ENCODE measurements at places on chromosomes 5 and 9.

GRCh38 chr9:122016744-122017143, 76.4 kb downstream of the TTLL11 start:
- no peak for DNase-seq

GRCh38 chr9:126861707-126862103, 1.3 kb downstream of the ZBTB34 start:
- DNase-seq = no peak

- no peak for DNase-seq
Observed at GRCh38 chr9:107131108-107131799, 151.8 kb upstream of the RAD23B start.

GRCh38 chr5:7871653-7872052, 2.7 kb downstream of the MTRR start:
- no peak for DNase-seq

DNA sequence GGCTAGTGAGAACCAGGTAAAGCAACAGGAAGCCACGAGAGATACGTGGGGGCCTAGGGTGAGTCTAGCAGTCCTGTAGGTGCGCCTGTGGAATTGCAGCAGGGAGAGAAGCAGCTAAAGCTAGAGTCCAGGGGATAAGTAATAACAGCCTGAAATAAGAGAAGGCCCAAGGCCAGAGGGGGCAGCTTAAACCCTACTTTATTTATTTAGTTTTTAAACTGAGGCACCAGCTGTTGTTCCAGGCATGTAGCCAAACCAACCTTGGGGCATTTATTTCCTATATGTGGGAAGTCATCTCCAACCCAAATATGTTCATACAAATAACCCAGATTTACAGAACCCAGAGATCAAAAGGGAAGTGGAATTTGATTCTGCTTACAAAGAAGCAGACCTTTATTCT, 93.5 kb downstream of the GLDC start:
- no peak for DNase-seq

GRCh38 chr9:97853844-97854695, 1.0 kb downstream of the FOXE1 start:
- peak; percentile 59 for DNase-seq

DNA sequence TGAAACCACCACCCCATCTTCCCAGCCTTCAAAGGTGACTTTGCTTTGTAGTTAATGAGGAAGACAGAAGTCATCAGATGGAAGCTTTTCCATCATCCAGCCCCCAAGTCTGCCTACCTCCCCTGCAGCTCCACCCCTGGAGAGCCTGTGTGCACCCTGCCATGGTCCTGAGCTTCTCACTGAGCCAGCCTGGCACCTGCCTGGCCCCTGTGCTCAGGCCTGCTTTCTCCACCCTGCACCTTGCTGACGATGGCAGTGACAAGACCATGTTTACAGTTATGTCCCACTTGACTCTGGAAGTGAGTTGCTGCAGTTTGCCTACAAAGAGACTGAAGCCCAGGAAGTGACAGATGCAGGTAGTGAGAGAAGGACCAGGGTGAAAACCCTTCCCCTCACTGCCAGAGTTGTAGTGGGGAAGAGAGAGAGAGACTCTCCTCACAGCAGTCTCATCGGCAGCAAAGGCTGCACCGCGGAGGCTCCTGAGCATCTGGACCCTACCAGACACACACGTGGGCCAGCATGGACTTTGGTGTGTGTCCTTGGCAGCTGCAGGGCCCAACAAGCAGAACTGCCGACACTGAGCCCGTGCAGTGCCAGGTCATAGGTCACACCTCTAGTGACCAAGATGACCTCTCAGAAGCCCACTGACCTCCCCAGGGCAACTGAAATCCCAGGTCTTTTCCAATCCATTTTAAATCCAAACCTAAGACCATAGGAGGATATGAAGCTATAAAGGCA, 107.1 kb downstream of the CACNA1B start:
- no peak for DNase-seq

DNA sequence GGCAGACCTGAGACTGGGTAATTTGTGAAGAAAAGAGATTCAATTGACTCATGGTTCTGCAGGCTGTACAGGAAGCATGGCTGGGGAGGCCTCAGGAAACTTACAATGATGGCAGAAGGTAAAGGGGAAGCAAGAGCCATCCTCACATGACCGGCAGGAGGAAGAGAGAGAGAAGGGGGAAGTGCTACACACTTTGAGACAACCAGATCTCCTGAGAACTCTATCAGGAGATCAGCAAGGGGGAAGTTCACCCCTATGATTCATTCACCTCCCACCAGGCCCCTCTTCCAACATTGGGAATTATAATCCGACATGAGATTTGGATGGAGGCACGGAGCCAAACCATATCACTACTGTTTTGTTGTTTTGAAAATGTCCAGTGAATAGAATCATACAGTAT, 110.2 kb downstream of the DAPK1 start:
- DNase-seq = no peak

DNA sequence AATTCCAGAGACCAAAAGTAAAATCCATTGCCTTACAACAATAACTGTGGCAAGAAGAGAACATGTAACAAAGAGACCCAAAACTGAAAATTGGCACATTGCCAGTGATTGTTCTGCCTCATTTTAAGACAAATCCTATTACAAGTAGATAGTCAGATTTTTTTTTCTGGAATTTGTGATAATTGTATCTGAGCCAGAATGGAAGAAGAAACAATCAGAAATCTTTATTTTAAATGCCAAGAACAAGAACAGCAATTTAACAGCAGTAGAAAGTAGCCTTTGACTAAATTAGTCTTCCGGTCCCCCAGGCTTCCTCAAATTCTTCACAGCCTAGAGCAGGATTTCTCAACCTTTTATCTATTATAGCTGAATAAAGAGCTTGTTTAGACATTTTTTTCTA, 106.7 kb upstream of the PTPN3 start:
- DNase-seq = no peak

GRCh38 chr5:154757814-154758406, 2.7 kb downstream of the LARP1 start:
- peak; percentile 63 for DNase-seq

- no peak for DNase-seq
Observed at GRCh38 chr9:127898433-127899127, 823 bp downstream of the ST6GALNAC6 start.

GRCh38 chr5:172145870-172146747, 41.9 kb downstream of the STK10 start:
- no peak for DNase-seq

DNA sequence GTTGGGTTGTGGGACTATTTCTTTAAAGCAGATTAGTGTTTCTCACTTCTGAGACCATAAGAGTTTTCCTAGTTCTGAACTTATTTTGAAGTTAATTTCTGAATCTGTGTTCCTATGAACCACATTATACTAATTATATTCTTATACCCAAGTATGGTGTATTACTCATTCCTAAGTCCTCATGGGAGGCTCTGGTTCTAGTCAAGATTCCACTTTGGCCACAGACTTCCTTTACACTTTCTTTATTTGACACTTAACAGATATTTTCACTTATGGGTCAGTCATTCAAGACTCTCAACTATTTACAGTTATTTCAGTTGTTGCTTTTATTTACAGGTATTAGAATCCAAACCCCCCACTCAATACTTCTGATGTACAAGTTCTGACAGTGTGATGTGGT, 937.2 kb upstream of the TYRP1 start:
- no peak for DNase-seq

- DNase-seq = no peak
Observed at GRCh38 chr5:59169081-59169767, 586.3 kb downstream of the RAB3C start.

DNA sequence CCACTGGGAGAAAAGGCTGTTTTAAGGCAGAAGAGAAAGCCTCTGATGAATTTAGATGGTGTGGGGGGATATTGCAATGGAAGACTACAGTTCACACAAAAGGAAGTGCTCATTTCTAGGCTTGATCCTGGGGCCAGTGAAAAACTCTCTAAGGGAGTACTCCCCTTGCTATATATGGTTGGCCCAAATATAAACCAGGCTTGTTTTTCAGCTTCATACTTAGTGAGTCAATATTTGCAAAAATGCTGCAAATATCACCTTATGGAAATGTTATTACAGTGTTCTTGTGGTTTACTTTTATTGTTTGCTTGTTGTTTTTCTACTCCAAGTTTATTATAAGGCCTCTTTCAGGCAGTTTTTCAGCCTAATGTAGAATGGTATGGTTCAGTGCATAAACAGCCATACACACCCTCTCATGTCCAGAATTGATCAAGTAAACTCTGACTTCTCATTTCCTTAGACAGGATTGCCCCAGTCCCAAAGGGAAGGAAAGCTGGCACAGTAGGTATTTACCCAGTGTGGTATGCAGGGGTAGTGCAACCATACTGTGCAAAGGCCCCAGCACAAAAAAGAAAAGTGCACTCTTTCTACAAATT, 115.1 kb downstream of the FEM1C start:
- DNase-seq = no peak

- no peak for DNase-seq
Observed at GRCh38 chr9:643966-644365, 197.5 kb upstream of the DMRT1 start.

DNA sequence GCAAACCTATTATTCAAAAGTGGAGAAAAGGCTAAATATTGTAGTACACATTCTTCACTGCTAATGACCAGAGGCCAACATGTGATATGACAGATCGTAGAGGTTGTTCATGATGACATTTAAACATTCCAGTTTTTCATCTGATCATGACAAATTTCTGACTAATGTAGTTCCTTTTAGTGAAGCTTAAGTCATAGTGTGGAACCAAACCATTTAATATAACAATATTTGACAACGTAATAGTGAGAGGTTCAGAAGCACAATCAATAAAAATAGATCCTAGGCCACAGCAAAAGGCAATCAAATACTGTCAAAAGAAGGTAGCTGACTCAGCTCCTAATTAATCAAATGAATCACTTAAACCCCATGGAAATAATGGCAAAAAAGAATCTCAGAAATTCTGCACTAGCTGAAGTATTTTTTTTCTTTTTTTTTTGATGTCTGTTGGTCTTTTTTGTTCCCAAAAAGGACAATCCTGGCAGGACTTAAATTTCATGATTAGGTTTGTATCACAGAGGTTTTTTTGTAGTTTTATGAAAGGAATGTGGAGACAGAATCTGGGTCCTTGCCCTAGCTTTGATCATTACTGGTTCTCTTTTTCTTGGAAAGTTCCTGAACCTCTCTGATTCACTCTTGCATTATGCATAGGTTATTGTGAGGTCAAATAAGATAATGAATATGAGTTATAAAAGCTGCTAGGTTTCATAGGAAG, 795.0 kb downstream of the DTWD2 start:
- DNase-seq = no peak

DNA sequence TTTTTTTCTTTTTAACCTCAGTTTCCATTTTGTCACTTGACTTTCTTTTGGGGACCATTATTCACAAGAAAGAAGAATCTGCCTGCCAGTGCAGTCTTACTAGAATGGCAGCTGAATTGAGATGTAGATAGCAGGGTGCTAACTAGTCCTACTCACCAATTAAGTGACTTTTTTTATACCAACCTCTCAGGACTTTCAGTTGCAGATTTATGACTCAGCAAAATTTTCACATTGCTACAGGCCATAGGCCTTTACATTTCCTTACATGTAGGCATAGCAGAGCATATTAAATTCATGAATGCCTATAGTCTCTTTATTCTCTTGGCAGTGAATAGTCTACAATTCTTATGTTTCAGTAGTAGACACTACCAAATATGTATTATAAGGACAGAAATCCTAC, 54.0 kb upstream of the FKTN start:
- no peak for DNase-seq

DNA sequence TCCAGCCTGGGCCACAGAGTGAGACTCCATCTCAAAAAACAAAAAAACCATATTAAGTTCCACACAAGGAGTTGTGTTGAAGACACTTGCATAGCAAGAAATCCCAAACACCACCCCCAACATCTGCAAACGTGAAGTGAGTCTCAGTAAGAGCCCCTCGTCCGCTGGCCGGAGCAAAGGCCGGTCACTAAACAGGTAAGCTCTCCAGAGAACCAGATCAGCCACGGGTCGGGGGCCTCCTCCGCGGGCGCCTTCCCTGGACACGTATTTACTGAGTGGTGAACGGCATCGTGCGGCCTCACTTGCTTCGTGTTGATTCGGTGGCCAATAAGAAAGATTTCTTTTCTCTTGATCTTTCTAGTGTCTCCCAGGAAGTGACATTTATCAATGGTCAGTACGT, 93.6 kb downstream of the MRPL36 start:
- no peak for DNase-seq

- DNase-seq = no peak
Observed at GRCh38 chr9:132989414-132989996, 11.0 kb downstream of the GFI1B start.

- no peak for DNase-seq
Observed at GRCh38 chr5:150279330-150280020, 10.1 kb downstream of the CAMK2A start.

DNA sequence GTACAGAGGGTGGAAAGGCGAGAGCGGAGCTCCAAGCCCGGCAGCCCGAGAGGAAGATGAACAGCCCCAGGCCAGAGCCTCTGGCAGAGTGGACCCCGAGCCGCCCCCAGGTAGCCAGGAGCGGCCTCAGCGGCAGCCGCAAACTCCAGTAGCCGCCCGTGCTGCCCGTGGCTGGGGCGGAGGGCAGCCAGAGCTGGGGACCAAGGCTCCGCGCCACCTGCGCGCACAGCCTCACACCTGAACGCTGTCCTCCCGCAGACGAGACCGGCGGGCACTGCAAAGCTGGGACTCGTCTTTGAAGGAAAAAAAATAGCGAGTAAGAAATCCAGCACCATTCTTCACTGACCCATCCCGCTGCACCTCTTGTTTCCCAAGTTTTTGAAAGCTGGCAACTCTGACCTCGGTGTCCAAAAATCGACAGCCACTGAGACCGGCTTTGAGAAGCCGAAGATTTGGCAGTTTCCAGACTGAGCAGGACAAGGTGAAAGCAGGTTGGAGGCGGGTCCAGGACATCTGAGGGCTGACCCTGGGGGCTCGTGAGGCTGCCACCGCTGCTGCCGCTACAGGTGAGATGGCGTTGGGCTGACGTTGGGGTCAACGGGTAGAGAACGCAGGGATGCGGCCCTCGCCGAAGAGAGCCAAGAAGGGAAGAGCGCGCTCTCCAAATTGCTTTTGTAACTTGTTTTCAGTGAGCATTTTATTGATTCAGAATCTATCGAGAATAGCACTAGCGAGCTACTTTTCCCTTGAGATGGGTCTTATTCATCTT, at the start of gene PTGER4:
PTGER4 (plus strand) TSS at position 3 of the 769 bp plus-strand sequence. CDS start 1,079 bp downstream, outside the sequence.
- DNase-seq = no peak

GRCh38 chr5:137761566-137761965, 7.4 kb upstream of the HNRNPA0 start:
- no peak for DNase-seq

- DNase-seq = no peak
Observed at GRCh38 chr9:107243742-107244141, 39.3 kb upstream of the RAD23B start.

GRCh38 chr5:116482394-116482793, 92.2 kb downstream of the SEMA6A start:
- no peak for DNase-seq

DNA sequence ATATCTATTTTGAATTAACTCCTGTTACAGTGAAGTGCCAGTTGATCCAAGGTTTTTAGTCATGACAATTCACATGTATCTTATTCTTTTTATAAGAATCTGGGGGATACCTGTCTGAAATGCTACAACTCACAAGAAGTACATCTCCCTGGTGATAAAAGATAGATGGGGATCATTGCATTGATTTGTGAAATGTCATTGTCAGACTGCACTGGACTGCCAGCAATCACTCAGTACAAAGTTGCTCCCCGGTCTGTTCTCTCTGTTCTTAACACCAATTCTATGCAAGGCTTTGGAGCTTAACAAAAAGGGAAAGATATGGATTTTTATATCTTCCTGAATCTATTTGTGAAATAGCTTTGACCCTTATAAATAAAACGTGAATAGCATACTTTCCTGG, 171.8 kb upstream of the PCSK5 start:
- DNase-seq = no peak

- no peak for DNase-seq
Observed at GRCh38 chr5:132823481-132824050, 6.9 kb downstream of the SHROOM1 start.

All from naive thymus-derived CD4-positive, alpha-beta T cell (primary cell).